ENCODE measurements at places on chromosomes 7 and 10. TPM values are rescaled to one million over a fixed set of nuclear protein-coding genes. Genes with fewer than 3 reads are reported as not detected.

The HSPA12A gene
- 4.9 TPM for total RNA-seq

The LIPJ gene
- total RNA-seq = not detected

The FAM131B gene
- 0.38 TPM for total RNA-seq

The OTUD1 gene
- 7.8 TPM for total RNA-seq

- H3K27me3 ChIP-seq = peaks cover 3% of the 10 kb centered on the region
- no peaks in the 10 kb centered on the region for H3K4me1 ChIP-seq
- H3K27ac ChIP-seq = no peak overlapping the region
- H3K4me3 ChIP-seq = no peak overlapping the region
- no peaks in the 10 kb centered on the region for H3K36me3 ChIP-seq
Measured at GRCh38 chr10:16992611-16993119, 136.9 kb downstream of the CUBN start.

GRCh38 chr7:18997477-18998150 lies 119.8 kb downstream of the TWIST1 start:
- no peak for DNase-seq
- no peaks in the 10 kb centered on the region for H3K36me3 ChIP-seq
- no peaks in the 10 kb centered on the region for H3K4me1 ChIP-seq
- no peak overlapping the region for H3K4me3 ChIP-seq

DNA sequence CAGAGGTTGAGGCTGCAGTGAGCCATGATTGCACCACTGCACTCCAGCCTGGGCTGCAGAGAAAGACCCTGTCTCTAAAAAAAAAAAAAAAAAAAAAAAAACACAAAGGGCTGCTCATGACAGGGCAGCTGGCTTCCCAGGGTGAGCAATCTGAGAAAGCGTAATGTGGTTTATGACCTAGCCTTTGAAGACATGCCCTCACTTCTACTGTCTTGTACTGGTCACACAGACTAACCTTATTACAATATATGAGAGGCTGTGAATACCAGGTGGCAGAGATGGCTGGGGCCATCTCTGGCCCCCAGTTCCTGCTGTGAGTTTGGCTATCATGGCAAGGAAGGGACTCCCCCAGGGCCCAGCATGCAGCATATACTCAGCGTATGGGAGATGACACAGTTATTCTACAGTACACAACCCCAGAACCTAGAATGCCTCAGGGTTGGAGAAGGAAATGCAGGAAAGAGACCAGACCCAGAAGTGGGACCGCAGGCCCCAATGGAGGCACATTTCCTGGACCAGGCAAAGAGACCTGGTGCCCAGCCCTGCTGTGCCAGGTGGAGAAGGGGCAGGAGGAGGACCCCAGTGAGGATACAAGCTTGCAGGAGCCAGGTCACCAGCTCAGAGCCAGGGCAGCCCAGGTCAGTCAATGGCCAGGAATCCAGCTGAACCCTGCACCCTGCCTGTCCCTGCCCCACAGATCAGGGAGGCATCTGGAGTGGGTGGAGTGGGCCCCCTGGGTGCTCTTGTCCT lies 26.3 kb downstream of the NPTX2 start:
- no peak overlapping the region for H3K27ac ChIP-seq
- no peak overlapping the region for H3K4me3 ChIP-seq
- no peak for DNase-seq

GRCh38 chr7:106022193-106022821 lies 59.2 kb downstream of the CDHR3 start:
- no peak for DNase-seq
- H3K4me3 ChIP-seq = no peak overlapping the region
- H3K27ac ChIP-seq = no peak overlapping the region
- H3K36me3 ChIP-seq = no peaks in the 10 kb centered on the region

DNA sequence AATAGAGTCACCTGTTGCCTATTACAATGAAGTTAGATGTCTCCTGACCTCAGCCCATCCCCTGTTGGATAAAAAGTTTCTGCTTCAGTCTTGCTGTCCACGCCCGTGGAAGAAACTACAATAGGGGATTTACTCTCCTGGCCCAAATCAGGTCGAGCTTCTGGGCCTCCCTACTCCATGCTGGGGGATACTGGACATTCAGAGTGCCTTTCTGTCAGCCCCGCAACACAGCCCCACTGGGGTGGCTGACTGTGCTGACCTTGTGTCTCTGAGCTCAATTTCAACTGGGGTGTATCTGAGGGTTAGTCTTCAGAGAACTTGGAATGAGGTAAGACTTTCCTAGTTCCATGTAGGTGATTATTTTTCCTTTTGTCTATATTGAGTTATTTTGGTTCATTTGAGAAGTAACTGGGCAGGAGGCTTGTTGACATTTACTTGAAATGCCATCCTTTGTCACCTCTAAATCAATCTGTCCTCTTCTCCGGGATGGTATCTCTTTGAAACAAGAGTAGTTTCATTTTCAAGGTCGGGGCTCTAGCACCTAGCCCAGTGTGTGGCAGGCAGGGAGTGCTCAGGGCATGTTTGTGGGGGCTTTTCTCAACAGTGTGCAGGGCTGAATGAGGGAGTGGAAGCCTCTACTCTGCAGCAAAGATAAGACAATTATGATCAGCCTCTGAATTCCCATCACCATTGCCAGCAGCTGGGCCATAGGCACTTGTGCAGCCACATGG lies 17.7 kb upstream of the CXCL12 start:
- no peaks in the 10 kb centered on the region for H3K27me3 ChIP-seq
- H3K4me3 ChIP-seq = no peak overlapping the region
- DNase-seq = no peak
- H3K4me1 ChIP-seq = no peaks in the 10 kb centered on the region
- no peak overlapping the region for H3K27ac ChIP-seq
- H3K36me3 ChIP-seq = no peaks in the 10 kb centered on the region

DNA sequence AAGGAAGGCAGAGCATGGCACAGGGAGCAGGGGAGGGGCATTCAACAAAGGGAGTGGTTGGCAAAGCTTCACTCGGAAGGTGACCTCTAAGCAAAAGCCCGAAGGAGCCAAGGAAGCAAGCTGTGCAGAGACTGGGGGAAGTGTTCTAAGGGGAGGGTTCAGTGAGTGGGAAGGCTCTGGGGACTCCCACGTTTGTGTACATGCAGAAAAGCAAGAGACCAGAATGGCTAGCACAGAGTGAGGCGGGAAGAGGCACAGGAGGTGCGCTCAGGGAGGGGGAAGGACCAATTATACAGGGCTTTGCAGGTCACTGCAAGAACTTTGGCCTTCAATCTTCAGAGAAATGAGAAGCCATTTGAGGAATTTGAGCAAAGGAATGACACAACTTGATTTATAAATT lies 7.4 kb downstream of the ARHGAP21 start:
- H3K36me3 ChIP-seq = no peaks in the 10 kb centered on the region
- no peaks in the 10 kb centered on the region for H3K27me3 ChIP-seq
- peaks cover 67% of the 10 kb centered on the region for H3K4me1 ChIP-seq
- no peak for DNase-seq

DNA sequence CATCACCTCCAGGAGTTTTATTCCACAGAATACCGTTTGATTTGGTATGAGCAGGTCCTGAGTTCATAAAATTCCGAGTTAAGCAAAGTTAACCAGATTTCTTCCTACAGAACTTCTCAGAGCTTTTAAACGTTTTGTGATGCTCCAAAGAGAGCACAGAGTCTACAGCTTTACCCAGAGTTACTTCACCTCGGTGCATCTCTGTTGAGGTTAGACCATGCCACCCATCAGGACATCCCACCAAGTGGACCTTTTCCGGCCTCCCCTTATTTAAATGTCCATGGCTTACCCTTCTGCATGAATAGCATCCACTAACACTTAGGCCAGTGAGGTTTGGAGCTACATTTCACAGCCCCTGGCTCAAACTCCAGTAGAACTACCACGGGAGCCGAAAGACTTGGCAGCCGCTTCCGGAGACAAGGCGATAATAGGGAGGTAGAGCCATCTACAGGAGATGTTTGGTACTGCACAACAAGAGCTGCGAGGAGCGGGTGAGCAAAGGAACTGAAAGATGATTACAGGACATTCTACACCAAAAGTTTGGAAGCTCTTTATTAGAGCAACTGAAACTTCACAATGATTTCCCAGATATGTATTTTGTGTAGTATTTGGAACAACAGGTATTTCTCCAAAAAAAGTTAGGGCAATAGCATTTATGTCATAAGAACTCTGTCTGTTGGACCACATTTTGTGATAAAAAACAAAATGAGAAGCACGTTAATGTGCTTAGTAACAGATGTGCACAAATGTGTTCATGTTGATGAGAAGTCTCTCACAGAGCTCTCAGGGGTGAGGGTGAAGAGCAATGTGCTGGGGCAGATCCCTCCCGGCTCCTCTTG lies 174.7 kb downstream of the HERPUD2 start:
- H3K36me3 ChIP-seq = no peaks in the 10 kb centered on the region
- H3K27me3 ChIP-seq = peaks cover 11% of the 10 kb centered on the region
- peak; percentile 28 for DNase-seq
- no peak overlapping the region for H3K27ac ChIP-seq
- H3K4me3 ChIP-seq = no peak overlapping the region

Measured in gastrocnemius medialis (tissue), 4 donors.